Left renal pelvis (tissue), 4 donors: ENCODE measurements at places on chromosomes 1 and 21. TPM values are rescaled to one million over a fixed set of nuclear protein-coding genes. Genes with fewer than 3 reads are reported as not detected.

DNA sequence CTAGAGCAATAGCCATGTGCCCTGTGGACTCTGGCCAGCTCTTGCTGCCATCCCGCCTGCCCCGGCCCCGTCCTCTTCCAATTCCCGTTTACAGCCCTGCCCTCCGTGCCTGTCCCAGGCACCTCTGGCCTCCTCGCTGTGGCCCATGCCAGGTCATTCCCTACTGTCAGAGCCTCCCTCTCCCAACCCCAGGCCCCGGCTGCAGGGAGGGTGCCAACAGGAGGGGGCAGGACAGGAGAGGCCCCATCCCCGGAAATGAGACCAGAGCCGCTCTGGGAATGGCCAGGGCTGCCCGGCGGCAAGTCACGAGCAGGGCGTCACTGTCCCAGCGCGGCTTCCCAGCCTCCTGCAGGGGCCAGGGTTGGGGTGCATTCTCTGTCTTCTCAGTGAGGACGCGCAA, 23.5 kb upstream of the TSPEAR start:
- DNase-seq: no peak

DNA sequence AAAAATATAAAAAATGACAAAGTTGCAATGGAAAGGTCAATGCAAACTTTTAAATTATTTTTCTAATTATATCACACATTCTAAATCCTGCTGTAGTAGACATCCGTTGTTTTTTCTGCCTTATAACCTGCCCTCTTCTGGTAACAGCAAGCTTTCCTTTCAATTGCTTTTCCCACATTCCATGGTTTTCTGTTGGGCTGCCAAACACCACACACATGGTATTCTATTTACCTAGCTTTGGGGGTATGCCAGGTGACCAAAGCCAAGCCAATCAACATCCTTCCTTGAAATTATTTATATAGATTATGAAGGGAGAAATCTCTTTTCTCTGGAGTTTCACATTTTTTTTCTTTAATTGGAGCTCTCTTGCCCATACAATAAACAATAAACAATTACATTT, 3.4 kb upstream of the LAMC1 start:
- no peak for DNase-seq

DNA sequence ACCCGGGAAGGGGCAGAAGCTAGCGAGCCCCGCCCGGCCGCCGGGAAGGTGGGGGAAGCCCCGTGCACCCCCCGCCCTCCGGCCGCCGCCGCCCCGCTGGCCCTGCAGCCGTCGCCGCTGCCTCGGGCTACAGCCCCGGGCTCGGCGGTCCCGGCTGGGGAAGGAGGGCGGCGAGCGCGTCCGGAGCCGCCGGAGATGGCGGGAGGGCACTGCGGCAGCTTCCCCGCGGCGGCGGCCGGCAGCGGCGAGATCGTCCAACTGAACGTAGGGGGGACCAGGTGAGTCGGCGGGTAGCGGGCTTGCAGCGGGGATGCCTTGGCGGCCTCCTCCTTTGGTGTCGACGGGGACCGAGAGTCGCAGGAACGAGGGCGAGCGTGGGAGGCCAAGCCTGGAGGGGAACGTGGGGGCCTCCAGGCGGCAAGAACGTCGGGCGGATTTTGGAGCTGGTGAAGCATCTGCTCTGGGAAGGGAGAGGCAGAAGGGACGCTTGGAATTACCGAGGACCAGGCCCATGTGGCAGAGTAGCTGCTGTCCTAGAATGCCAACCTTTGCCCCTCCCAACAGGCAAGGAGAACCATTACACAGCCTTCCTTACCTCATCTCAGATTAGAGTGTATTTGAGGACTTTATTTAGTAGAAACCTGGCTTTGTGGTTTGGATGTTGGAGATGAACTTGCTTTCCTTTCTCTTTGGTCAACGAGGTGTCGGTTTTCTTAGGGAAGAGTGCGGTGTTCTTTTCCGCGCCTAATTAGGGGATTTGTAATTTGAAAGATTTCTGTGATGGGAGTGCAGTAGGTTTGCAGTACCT, 591 bp downstream of the KCTD3 start:
- DNase-seq: peak; percentile 70

- DNase-seq: no peak
Measured at GRCh38 chr1:171784784-171785183, 3.3 kb downstream of the METTL13 start.

DNA sequence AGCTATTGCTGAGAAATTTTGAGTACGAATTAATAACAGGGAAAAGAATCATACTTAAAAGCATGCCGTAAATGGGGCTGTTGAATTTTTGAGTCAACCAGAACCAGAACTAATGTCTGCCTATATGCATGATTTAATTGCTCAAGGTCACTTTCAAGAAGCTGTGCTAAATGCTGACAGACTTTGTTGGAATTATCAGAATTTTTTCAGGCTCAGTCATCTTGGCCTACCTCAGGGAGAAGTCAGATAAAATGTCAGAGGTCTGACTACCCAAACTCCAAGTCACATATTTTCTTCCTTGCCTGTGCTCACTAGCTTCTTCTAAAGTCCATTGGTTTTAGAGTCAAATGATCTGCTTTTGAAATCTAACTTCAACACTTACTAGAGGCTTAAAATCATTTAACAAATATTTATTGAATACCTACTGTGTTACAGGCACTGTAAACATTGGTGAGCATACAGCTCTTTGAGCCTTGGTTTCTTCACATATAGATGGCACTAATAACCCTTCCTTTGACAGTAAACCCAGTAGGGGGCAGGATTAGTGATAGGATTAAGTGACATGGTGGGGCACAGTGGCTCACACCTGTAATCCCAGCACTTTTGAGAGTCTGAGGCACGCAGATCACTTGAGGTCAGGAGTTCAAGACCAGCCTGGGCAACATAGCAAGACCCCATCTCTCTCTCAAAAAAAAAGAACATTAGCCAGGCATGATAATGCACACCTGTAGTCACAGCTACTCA, 121.2 kb upstream of the SLC44A3 start:
- no peak for DNase-seq

- DNase-seq: no peak
Measured at GRCh38 chr1:84846387-84846786, 46.6 kb downstream of the LPAR3 start.

DNA sequence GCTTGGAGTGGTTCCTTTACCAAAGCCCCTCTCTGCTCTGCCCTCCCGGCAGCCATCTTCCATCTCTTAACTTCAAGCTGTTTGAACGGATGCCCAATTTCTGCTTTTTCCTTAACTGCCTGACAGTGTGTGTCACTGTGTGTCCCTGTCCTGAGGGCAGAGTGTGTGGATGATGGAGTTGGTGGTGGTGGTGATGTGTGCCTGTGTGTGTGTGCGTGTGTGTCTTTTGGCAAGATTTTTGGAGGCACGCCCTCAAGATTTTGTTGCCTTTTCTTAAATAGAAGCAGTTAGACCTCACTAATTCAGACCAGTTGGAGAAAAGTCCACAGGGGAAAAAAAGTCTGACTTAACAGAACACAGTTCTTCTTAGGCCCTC, 30.3 kb downstream of the SERTAD4 start:
- no peak for DNase-seq

DNA sequence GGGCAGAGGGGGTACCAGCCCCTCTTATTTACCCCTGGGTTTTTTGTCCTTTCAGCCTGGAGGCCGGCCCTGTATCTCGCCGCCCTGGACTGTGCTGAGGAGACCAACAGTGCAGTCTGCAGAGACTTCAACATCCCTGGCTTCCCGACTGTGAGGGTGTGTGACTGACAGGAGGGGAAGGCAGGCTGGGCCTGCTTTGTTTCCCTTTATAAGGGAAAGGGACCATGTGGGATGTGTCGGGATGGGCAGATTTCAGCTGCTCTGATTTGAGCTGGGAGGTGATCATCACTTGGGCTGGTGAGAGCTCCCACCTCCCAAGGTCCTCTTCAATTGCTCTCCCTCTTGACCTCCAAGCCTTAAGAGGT, 11.7 kb downstream of the QSOX1 start:
- DNase-seq: no peak

GRCh38 chr21:44711327-44712202, at the start of gene TSPEAR:
Gene TSPEAR (minus strand): TSS chr21:44711572. CDS start chr21:44711514, 58 bp downstream.
- DNase-seq: no peak

DNA sequence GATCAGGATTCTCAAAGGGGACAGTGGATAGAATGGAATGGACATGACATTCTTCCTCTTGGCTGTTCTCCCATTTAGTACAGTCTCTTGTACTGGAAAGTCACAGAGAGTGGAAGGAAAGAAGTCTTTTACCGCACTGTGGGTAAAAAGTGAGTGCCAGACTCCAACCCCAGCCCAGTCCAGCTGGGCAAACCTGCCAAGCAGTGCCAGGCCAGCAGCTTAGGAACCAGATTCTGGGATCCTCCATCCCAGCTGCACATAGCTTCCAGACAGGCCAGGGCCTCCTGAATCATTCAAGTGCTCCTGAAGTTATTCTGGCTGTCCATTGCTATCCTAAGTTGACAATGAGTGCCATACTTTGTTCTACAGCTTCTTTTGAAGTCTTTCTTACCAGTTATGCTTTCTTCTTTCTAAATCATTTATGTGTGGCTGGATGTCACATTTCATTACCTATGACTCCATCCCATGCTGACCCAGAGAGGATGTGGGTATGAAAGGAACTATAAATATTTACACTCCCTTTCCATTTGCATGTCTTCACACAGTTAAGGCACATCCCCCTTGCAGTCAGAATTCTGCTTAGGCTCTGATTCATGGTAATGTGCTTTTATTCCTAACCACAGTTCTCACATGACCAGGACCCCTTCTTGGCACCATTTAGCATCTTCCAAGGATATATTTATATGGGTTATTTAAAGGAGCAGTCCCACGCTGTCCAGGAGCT, 88.9 kb downstream of the AK5 start:
- no peak for DNase-seq

- no peak for DNase-seq
Measured at GRCh38 chr21:43663033-43663432, 3.7 kb downstream of the RRP1B start.

GRCh38 chr1:241356519-241357365, at the start of gene RGS7:
Gene RGS7 (minus strand): TSS chr1:241357205.
- peak; percentile 59 for DNase-seq

DNA sequence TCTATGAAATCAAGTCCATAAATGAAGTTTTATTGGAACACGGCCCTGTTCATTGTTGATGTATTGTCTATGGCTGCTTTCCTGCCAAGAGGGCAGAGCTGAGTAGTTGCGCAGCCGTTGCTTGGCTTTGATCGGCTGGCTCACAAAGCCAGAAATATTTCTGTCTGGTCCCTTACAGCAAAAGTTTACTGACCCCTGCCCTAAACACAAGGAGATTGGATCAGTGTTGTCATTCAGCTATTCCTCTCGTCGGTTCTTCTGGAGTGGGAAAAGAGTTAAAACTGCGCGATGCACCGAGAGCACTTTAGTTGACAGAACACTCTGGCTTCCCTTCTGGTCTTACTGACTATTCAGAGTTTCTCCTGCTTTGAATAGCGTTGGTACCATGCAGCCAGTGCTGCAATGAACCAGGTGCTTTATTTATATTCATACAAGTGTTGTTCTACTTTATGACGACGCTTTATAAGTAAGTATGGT, 868 bp downstream of the ZBTB40 start:
- DNase-seq: no peak

GRCh38 chr1:203126866-203127665, 460 bp upstream of the ADORA1 start:
- no peak for DNase-seq

GRCh38 chr1:201902198-201902597, 13.5 kb downstream of the SHISA4 start:
- no peak for DNase-seq

DNA sequence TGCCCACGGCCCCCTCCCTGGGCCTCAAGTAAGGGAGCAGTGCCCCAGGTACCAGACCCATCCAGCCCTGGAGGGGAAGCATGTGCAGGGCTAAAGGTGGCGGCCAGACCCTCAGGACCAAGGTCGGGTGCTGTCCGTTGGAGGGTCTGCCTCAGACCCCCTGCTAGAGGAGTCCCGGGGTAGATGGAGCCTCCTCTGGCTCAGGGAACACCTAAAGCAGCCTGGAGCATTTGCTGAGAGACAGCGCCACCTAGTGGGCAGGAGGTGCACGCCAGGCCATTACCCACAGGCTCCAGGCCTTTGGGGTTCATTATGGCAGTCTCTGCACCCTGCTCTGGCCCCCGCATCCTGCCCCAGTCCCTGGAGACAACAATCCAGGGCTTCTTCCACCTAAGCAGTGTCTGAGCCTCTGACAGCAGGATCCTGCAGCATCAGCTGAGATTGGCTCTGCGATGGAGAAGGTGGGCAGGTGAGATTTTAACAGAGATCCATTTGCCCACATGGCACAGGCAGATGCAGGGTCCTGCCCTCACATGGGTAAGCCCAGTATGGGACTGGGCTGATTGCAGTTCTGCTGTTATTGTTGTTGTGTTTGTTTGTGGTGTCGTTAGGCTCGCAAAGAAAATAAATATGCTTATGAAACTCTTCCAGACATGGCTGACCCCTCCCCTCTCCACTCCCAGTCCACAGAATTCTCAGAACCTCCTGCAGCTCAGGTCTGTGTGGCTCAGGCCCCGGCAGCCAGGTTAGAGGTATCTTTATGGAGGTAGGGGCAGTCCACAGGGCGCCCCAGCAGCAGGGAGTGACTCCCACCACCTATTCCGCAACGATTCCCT, 42.4 kb downstream of the CTNNBIP1 start:
- peak; percentile 51 for DNase-seq

DNA sequence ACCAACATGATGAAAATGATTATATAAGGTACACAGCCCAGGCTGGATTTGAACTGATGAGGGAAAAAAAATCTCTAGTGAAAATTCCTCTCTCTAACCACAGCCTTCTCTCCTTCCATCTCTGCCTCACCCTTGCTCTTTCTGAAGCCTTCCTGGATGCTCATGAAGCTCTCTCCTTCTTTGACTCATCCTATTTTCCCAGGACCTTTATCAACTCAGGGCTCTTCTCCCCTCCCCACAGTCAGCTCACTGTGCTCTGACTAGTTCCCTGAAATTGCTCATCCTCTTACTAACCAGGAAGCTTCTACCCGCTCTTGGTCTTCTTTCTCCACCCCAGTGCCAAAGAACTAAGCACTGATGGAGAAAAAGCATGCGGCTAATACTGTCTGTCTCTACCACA, 46.4 kb upstream of the ERG start:
- no peak for DNase-seq

DNA sequence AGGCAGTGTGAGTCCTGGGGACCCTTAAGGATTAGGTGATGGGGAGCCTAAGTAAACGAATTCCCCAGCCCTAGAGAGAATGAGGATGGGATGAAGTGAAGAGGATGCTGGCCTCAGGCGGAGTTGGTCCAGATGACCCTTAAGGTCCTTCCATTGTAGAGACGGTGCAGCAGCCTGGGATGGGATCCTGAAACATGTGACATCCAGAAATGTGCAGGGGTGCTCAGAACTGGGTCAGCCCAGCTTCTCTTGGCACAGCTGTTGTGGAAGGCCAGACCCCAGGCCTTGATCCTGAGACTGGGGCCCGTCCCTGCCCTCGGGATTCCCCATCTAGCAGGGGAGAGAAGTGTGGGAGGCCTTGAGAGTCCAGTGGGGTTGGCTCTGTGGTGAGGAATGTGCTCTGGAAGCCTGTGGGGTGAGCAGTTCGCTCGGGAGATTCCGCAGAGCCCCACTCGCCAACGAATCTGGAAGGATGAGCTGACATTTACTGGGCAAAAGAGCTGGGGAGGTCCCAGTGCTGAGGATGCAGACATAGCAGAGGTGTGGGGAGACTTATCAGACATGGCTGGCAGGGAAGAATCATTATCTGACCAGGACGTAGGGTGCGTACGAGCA, 28.1 kb downstream of the A3GALT2 start:
- DNase-seq: no peak

GRCh38 chr1:207069858-207070506, 16.9 kb downstream of the PFKFB2 start:
- no peak for DNase-seq

The TMEM240 gene
- 9.7 TPM for polyA plus RNA-seq

The LRRC71 gene
- 0.84 TPM for polyA plus RNA-seq

The LCE1B gene
- polyA plus RNA-seq: not detected

The SASS6 gene
- polyA plus RNA-seq: 10.7 TPM

The KCNJ9 gene
- polyA plus RNA-seq: 0.13 TPM

The LCE1F gene
- not detected for polyA plus RNA-seq

The DISP3 gene
- 0.81 TPM for polyA plus RNA-seq

The CD34 gene
- polyA plus RNA-seq: 171 TPM
